ENCODE measurements at places on chromosomes 5 and 9. TPM values are rescaled to one million over a fixed set of nuclear protein-coding genes. Genes with fewer than 3 reads are reported as not detected.

The NR2F1-AS1 gene
- total RNA-seq = 1.8 TPM

The PLPP7 gene
- total RNA-seq = 3.1 TPM

The LCP2 gene
- not detected for total RNA-seq

The KIF4B gene
- 0.14 TPM for total RNA-seq

The SVEP1 gene
- 7.9 TPM for total RNA-seq

The PCDHB4 gene
- 2.7 TPM for total RNA-seq

The TAL2 gene
- total RNA-seq = not detected
